Non-pigmented ciliary epithelial cell (primary cell): ENCODE measurements at places on chromosomes 4 and X.

DNA sequence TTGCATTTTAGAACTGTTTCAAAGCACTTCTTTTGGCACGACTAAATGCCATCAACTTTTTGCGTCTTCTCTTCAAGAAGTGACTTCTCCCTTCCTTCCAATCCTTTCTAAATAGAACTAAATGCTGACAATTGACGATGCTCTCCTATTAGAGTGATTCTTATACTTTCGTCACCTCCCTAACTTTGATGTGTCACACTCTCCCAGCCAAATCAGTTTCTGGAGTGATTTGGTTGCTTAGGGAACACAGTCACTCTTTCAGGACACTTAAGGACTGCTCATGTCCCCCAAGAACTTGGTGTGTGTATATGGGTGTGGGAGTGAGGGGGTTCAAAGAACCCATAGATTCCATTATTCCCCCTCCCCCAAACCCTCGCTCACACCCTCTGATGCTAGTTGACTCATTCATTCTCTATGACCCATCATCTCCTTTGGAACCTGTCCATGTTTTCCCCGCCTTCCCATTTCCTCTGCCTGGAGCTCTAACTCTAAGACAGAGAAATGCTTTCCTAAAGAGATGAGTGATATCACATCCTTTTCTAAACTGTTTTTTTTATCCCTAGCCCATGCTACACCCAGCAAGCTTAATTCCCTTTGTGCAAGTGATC, 26.8 kb upstream of the AREG start:
- DNase-seq, result no peak

- DNase-seq, result no peak
Observed at GRCh38 chr4:21645776-21646175, 302.8 kb downstream of the KCNIP4 start.

GRCh38 chr4:158929939-158930638, 161.3 kb downstream of the FNIP2 start:
- no peak for DNase-seq

DNA sequence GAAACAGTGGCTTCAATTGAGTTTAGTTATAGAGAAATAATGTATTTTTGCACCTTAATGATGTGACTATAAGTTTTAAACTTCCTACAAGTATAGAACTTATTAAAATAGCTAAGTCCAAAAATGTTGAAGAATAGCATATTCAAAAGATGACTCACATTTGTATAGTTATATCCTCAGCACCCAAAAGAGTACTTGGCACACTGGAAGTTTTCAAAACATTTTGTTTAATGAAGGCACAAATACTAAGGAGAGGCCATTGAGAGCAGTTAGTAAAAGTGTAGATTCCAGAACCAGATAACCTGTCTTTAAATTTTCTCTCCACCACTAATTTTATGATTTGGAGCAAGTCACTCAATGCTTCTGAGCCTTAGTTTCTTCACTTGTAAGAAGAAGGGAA, 226.9 kb upstream of the MID1 start:
- no peak for DNase-seq

DNA sequence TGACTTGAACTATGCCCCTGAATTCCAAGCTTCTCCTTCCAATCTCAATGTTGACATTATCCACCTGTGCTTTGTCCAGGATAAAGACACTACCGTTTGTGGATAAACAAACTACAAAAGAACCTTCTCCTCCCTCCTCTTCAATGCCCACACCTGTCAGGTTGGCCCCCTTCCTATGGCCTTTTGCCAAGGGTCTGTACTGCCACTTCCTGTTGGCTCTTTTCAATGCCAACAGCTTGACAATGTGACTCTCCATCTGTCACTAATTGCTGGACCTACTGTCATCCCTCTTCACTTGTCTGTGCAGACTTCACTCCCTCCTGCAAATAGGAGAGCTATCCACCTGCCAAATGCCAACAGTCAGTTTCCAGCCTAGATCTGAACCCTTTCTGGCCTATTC, 35.8 kb upstream of the MID1 start:
- no peak for DNase-seq

- DNase-seq, result no peak
Observed at GRCh38 chr4:123536225-123536624, 139.6 kb downstream of the SPRY1 start.

DNA sequence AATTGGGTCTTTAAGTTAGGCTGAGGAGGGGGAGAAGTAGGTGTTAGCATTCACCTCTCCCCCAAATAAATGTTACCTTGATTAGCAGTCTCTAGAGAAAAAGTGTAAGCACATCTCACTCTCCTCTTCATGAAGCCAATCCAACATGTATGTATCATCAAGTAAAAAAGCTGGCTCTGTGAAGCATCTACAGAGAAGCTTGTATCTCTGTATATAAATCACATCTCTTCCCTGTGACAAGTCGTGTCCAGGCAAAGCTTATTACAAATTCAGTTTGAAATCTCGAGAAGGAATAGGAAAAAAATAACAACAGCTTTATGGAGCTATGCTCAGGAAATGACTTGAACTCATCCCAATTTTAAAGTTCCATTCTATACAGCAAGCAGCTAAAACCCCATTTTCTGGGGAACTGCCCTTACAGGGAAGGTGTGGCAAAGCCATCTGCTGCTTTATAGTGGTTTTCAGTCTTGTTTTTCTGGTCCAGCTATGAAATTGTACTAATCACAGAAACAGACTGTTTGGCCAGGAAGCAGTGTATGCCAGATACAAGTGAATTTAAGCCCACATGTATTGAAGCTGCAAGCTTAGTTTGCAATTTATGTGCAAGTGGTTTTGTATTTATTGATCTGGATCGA, 313.3 kb upstream of the NOCT start:
- no peak for DNase-seq
